Frontal cortex (tissue), 4 donors: ENCODE measurements at places on chromosomes 6 and 20. TPM values are rescaled to one million over a fixed set of nuclear protein-coding genes. Genes with fewer than 3 reads are reported as not detected.

The NT5DC1 gene
- total RNA-seq, result 4.5 TPM

The CD93 gene
- total RNA-seq, result 10.6 TPM

The OR12D3 gene
- total RNA-seq, result not detected

The BPIFA1 gene
- not detected for total RNA-seq

The MATN4 gene
- under 0.01 TPM for total RNA-seq

The CCDC170 gene
- 0.41 TPM for total RNA-seq

The KIF13A gene
- 16.3 TPM for total RNA-seq

The OR2B2 gene
- not detected for total RNA-seq

The TP53TG5 gene
- not detected for total RNA-seq

The TCF15 gene
- total RNA-seq, result under 0.01 TPM

The C6orf15 gene
- not detected for total RNA-seq

The CCNC gene
- total RNA-seq, result 92.1 TPM

The TMEM217 gene
- 1.2 TPM for total RNA-seq

The SLC22A2 gene
- 0.82 TPM for total RNA-seq

The GNAS gene
- total RNA-seq, result 481 TPM

The C20orf202 gene
- 0.41 TPM for total RNA-seq

The TMEM14B gene
- 58.3 TPM for total RNA-seq

The GPR6 gene
- 7.3 TPM for total RNA-seq

The TCF21 gene
- not detected for total RNA-seq

The CRNKL1 gene
- total RNA-seq, result 74.6 TPM

The HTR1E gene
- total RNA-seq, result under 0.01 TPM

The IL20RA gene
- total RNA-seq, result 0.41 TPM

The GPX5 gene
- total RNA-seq, result not detected
